ENCODE measurements at places on chromosomes 2 and 18.
A peak's percentile ranks its signal among the peaks of the same experiment; 100 is the strongest.

GRCh38 chr2:207078186-207078798 lies 87.5 kb downstream of the KLF7 start:
- no peak for DNase-seq

DNA sequence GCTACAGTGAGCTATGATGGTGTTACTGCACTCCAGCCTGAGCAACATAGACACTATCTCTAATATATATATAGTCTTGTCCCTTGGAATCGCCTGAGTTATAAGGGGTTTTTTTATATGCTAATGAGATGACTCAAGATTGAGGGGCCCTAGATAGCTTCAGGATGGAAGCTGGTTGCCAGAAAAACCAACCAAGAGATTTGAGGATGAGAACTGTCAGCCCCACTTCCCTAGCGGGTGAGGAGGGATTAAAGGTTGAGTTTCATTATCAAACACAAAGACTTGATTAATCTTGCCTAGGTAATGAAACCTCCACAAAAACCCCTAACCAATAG lies 12.6 kb upstream of the GALM start:
- DNase-seq: no peak

GRCh38 chr18:33831424-33831823 lies 253.4 kb downstream of the ASXL3 start:
- no peak for DNase-seq

DNA sequence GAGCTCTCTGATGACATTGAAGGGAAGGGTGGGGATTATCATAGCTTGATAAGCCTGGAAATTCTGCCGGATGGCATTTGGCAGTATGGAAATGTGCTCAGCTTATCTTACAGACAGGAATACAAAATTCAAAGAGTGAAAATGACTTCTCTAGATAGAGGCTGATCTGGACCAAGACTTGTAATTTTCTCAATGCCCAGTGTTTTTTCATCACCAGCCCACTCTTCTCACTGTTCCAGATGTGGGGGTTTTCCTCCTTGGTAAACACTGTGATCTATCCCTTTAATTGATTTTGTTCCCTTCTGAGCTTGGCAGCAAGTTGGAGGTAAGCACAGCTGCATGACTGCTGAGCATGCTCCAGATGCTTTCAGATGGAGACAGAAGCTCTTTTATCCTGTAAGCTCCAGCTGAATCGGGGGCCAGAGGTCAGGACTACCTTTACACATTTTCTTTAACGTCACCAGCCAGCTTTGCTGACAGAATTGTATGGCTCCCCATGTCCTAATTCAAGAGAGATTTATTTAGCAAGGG lies 287.4 kb upstream of the TCF4 start:
- peak; percentile 76 for DNase-seq

GRCh38 chr2:18754286-18754685 lies 164.9 kb upstream of the NT5C1B start:
- DNase-seq: no peak

DNA sequence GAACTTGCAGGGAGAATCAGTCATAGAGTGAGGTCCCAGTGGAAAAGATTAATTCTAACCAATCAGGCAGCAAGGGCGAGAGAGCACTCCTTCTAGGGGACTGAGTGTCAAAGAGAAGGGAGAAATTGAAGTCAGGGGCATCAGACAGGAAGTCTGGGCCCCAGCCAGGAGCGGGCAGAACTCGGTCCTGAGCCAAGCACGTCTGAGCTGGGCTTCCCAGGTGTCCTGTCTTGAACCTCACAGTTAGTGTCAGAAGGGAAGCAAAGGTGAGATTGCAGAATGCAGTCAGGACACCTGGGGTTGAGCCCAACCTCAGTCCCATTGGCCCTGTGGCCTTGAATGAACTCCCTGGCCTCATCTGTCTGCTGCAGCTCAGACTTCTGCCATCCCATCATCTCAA lies 220.9 kb downstream of the SMAD2 start:
- DNase-seq: no peak

GRCh38 chr2:18519914-18520450 lies 40.5 kb downstream of the RDH14 start:
- DNase-seq: peak; percentile 90

DNA sequence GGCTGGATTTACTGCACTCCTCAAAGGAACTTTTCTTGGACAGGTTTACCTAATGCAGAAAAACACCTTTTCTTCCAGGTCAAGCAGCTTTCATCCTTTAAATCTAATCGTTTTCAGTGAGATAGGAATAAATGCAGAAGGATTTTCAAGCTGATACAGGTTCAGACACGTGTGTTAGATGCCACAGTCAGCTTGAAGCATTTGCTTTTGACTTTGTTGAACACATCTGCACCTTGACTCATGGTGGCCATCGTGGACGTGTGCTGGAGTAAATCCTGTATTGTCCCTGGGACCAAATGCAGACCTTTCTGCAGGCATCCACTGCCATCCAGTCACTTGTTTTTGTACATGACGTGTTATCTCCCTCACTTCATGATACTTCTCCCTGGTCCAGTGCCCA lies 61.9 kb downstream of the KLHL29 start:
- DNase-seq: no peak

- DNase-seq: no peak
Measured at GRCh38 chr2:221673248-221673647, 101.1 kb upstream of the EPHA4 start.

- no peak for DNase-seq
Measured at GRCh38 chr2:144479659-144480058, 40.3 kb downstream of the ZEB2 start.

DNA sequence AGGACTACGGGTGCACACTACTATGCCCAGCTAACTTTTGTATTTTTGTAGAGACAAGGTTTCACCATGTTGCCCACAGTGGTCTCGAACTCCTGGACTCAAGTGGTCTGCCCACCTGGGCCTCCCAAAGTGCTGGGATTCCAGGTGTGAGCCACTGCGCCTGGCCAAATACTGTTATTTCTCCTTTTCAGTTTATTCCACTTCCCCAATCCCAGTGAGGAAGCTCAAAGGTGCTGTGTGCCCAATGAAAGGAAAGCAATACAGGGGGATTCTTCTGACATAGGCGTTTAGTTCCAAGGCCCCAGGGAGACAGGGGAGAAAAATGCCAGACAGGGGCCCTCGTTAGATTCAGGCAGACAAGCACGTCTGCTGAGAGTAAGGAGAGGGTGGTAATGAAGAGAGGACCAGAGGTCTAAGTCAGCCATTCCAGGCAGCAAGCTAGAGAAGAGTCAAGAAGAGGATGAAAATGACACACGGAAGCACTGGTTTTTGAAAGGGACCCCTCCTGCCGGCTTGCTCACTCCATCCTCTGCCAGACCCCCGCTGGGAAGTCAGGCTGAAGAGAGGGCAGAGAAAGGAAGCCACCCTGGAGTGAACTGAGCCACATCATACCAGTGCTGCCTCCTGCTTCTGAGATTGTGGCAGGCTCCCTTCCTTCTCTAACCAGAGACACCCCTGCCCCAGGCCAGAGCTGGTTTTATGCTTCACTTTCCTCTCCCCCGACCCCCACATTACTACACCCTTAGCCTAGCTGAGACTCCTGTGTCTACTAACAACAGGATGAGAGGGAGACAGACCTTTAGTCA lies 6.7 kb downstream of the INO80C start:
- DNase-seq: no peak

GRCh38 chr2:953975-954686 lies 3.5 kb downstream of the SNTG2 start:
- peak; percentile 32 for DNase-seq

- no peak for DNase-seq
Measured at GRCh38 chr2:127661949-127662510, 13.3 kb downstream of the LIMS2 start.

DNA sequence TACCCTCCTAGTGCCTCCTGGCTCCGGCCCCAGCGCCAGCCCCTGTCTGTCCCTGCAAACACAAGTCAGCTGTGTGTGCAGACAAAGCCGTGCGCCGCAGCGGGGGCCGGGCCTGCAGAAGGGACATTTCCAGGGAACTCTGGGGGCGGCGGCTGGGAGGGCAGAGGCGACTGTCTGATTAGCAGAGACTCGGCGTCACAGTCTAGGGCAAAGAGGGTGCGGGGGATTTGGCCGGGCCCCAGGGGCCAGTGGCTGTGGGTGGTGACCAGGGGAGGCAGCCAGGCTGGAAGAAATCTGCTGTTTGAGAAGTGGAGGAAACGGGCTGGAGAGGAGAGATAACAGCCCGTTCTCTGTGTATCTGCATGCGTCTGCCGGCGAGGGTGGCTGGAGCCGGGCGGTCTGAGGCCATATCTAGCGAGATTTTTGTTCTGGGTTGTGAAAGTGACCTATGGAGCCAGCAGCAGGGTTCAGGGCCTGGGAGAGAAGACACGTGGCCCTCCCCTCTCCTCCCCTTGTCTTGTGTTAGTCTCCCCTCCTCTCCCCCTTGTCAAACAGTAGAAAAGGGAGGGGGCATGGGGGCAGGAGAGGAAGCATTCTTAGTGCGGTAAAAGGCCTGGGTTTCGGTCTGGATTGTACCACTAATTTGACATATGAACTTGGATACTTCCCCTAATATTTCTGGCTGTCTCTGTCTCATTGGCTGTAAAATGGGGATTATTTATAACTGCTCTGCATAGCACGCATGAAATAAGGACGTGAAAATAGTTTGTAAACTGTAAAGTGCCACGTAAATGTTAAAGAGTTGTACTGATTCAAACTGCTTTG lies 169.4 kb downstream of the SMAD7 start:
- peak; percentile 94 for DNase-seq

DNA sequence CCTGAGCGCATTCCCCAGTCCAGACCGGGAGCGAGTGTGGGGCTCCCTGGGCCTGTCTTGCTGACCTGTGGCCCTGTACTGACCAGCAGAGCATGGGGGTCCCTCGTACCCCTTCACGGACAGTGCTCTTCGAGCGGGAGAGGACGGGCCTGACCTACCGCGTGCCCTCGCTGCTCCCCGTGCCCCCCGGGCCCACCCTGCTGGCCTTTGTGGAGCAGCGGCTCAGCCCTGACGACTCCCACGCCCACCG lies 5.3 kb downstream of the NEU4 start:
- DNase-seq: no peak

GRCh38 chr2:53690876-53691275 lies 76.7 kb upstream of the CHAC2 start:
- no peak for DNase-seq

- DNase-seq: no peak
Measured at GRCh38 chr2:215405722-215406581, 29.9 kb downstream of the FN1 start.

DNA sequence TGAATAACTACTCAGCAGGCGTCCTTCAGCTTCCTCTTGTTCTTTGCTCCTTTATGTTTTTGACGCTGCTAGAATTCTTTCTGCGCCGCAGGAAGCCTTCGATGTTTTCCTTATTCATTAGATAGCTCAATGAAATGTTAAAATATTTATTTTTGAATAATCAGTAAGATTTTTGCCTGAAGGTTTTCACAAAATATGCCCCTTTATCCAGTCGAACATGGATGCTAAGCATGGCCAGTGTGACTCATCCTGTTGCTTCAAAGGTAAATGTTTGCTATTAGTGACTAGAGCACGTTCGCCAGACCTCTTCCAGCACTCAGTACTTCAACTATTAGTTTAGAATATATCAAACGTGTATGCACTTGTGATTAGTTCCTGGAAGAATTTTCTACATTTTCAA lies 7.6 kb upstream of the MEIS1 start:
- peak; percentile 40 for DNase-seq

DNA sequence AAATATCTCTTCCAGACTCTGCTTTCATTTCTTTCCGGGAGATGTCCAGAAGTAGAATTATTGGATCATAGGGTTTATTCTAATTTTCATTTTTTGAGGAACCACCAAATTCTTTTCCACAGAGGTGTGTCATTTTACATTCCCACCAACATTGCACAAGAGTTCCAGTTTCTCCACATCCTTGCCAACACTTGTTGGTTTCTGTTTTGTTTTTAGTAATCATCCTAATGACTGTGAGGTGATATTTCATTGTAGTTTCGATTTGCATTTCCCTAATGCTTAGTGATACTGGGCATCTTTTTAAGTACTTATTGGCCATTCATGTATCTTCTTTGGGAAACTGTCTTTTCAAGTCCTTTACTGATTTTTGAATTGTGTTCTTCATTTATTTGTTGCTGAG lies 513.1 kb downstream of the PARD3B start:
- DNase-seq: no peak

GRCh38 chr2:127485694-127486071 lies 40.6 kb downstream of the IWS1 start:
- no peak for DNase-seq

GRCh38 chr2:25524507-25524906 lies 148.9 kb downstream of the DTNB start:
- DNase-seq: no peak

DNA sequence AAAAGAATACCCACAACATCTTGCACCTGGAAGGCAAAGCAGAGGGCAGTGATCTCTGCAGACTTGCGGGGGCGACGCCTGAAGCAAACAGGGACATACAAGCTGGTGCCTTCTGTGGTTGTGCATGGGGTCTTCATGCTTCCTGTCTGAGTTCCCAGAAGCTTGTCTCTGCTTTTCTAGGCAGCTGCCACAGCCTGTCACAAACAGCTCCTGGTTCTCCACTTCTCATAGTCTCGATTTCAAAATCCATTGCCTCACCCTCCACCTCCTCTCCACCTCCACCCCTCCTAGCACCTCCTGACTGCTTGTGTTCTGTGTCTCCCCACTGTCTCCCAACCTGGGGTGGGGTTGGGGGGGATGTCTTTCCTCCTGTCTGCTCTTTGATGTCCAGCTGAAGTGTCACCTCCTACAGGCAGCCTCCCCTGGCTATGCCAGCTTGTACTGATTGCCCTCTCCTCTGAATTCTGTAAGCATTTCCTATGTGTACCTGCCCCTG lies 1.7 kb upstream of the PROC start:
- DNase-seq: no peak

DNA sequence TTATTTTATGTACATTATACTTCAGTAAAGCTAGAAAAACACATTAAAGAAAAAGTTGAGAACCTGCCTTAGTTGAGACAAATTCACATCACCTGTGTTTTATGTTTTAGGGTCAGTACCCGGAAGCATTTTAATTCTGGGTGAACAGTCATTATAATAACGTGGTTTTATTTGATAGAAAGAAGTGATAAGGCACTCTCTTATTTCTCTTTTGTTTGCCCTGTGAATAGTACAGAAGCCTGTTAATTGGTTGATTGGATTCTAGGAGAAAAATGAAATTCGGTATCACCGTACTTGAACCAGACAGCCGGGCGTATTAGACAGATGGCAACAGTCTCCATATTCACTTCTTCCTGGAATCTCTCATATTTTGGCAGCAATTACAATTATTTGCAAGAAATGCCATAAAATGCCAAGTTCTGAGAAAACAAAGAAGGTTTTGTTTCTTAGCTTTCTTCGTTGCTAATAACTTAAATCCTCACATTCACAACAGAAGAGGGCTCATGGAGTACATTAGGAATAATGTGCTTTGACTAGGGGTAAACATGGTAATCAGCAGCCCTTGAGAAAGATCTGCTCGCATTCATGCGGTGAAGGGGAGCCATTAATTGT lies 168.7 kb upstream of the RASGRP3 start:
- DNase-seq: no peak

GRCh38 chr2:107817378-107817777 lies 9.3 kb upstream of the RGPD4 start:
- no peak for DNase-seq

DNA sequence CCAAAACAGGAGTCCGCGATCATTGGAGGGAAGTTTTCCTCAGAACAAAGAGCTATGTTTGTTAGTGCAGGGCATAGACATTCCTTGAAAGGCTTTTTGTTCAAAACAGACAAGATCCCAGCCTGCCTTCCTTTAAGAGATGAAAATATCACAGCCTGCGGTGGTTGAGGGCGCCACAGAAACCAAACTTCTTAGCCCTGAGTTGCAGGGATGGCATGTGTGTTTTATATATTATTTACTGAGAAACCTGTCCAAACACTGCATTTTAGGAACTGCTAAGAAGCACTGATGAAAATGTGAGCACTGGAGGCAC lies 57.5 kb upstream of the TMEM178A start:
- no peak for DNase-seq

- peak; percentile 81 for DNase-seq
Measured at GRCh38 chr2:229586746-229587705, 127.3 kb downstream of the DNER start.
